A172 (cell line): ENCODE measurements at places on chromosomes 16 and 17. TPM values are rescaled to one million over a fixed set of nuclear protein-coding genes. Genes with fewer than 3 reads are reported as not detected.

The MYCBPAP gene
- not detected in 2 replicates for total RNA-seq

The LIMD2 gene
- 43.2 and 75.7 TPM in 2 replicates for total RNA-seq

The VAMP2 gene
- 1.9 and 4.3 TPM in 2 replicates for total RNA-seq

The KCNAB3 gene
- total RNA-seq: 0.38 and 0.55 TPM in 2 replicates

The KCNH4 gene
- 0.02 TPM in 1 of 2 replicates, not detected in the other for total RNA-seq

The CLEC3A gene
- not detected in 2 replicates for total RNA-seq

The KREMEN2 gene
- total RNA-seq: 1.7 and 3.5 TPM in 2 replicates

The CASKIN1 gene
- 0.46 and 1.5 TPM in 2 replicates for total RNA-seq

The CDH8 gene
- total RNA-seq: 3.5 and 8.2 TPM in 2 replicates

The KRT27 gene
- total RNA-seq: not detected in 2 replicates

The CNTNAP4 gene
- not detected in 2 replicates for total RNA-seq

The ZNF205 gene
- total RNA-seq: 21.0 and 22.4 TPM in 2 replicates

The PSMD3 gene
- 229 and 262 TPM in 2 replicates for total RNA-seq

The FOXN1 gene
- 0.22 TPM in 1 of 2 replicates, not detected in the other for total RNA-seq

The CX3CL1 gene
- 0.79 and 0.88 TPM in 2 replicates for total RNA-seq

The GJC1 gene
- total RNA-seq: 89.1 and 114 TPM in 2 replicates

The ZNF830 gene
- total RNA-seq: 17.6 and 25.4 TPM in 2 replicates

The G6PC1 gene
- not detected in 2 replicates for total RNA-seq

The MPP2 gene
- total RNA-seq: 4.8 TPM in 2 replicates

The VAT1L gene
- not detected in 2 replicates for total RNA-seq

The ZSCAN10 gene
- not detected in 2 replicates for total RNA-seq

The TP53TG3B gene
- total RNA-seq: not detected in 2 replicates

The XAF1 gene
- total RNA-seq: not detected in 2 replicates

The EMC6 gene
- 43.4 and 66.8 TPM in 2 replicates for total RNA-seq

The TBC1D3L gene
- 2.8 and 4.6 TPM in 2 replicates for total RNA-seq

The CCL15 gene
- not detected in 2 replicates for total RNA-seq

The ZFP3 gene
- 0.72 and 1.1 TPM in 2 replicates for total RNA-seq

The IGFALS gene
- not detected in 2 replicates for total RNA-seq

The TP53TG3C gene
- total RNA-seq: not detected in 2 replicates

The RPRML gene
- total RNA-seq: not detected in 2 replicates

The TBC1D3E gene
- total RNA-seq: not detected in 2 replicates

The TRIM65 gene
- 32.7 and 41.4 TPM in 2 replicates for total RNA-seq

The AIPL1 gene
- not detected in 2 replicates for total RNA-seq

The PARD6A gene
- 5.7 and 12.9 TPM in 2 replicates for total RNA-seq

The NACA2 gene
- total RNA-seq: not detected in 2 replicates

The ADAMTS18 gene
- not detected in 2 replicates for total RNA-seq

The KRT31 gene
- total RNA-seq: not detected in 2 replicates

The PIMREG gene
- total RNA-seq: 81.2 and 96.3 TPM in 2 replicates

The CA5A gene
- not detected in 2 replicates for total RNA-seq

The TLCD1 gene
- total RNA-seq: 3.3 and 3.9 TPM in 2 replicates

The CARD14 gene
- total RNA-seq: 0.52 and 6.4 TPM in 2 replicates

The CTRL gene
- 0.33 and 0.96 TPM in 2 replicates for total RNA-seq

The SPNS2 gene
- 28.3 and 28.5 TPM in 2 replicates for total RNA-seq

The PIK3R5 gene
- total RNA-seq: 0.14 TPM in 1 of 2 replicates, not detected in the other

The EFNB3 gene
- 7.6 and 11.3 TPM in 2 replicates for total RNA-seq
